ENCODE measurements at places on chromosomes 16 and 17.

GRCh38 chr16:86604436-86605193 is 26.3 kb downstream of the FOXL1 start:
- no peak overlapping the region for H3K4me3 ChIP-seq
- no peak overlapping the region for H3K27ac ChIP-seq
- H3K4me1 ChIP-seq = no peaks in the 10 kb centered on the region
- H3K27me3 ChIP-seq = no peaks in the 10 kb centered on the region
- DNase-seq = no peak

DNA sequence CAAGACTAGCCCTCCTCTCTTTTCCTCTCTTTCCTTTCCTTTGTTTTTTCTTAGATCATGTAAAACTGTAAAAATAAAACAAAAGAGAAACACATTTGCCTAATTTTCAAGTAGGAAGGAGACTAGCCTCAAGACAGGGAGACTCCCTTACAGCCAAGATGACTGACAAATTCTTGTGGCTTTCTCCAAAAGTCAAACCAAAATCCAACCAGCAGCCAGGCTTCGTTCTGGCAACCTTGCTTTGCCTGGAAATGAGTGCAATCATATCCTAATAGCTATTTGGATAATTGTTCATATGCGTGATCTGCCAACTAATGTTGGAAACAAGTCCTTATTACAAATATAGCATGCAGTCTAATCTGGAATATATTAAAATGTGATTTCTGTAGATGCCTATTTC is 868.9 kb upstream of the SOX9 start:
- H3K4me1 ChIP-seq = no peaks in the 10 kb centered on the region
- no peak overlapping the region for H3K4me3 ChIP-seq
- H3K27ac ChIP-seq = no peak overlapping the region

- peaks cover 8% of the 10 kb centered on the region for H3K4me1 ChIP-seq
- DNase-seq = peak; percentile 85
- H3K4me3 ChIP-seq = peak overlapping the region; percentile 66
Observed at GRCh38 chr16:728131-728889, 1.4 kb downstream of the HAGHL start.

DNA sequence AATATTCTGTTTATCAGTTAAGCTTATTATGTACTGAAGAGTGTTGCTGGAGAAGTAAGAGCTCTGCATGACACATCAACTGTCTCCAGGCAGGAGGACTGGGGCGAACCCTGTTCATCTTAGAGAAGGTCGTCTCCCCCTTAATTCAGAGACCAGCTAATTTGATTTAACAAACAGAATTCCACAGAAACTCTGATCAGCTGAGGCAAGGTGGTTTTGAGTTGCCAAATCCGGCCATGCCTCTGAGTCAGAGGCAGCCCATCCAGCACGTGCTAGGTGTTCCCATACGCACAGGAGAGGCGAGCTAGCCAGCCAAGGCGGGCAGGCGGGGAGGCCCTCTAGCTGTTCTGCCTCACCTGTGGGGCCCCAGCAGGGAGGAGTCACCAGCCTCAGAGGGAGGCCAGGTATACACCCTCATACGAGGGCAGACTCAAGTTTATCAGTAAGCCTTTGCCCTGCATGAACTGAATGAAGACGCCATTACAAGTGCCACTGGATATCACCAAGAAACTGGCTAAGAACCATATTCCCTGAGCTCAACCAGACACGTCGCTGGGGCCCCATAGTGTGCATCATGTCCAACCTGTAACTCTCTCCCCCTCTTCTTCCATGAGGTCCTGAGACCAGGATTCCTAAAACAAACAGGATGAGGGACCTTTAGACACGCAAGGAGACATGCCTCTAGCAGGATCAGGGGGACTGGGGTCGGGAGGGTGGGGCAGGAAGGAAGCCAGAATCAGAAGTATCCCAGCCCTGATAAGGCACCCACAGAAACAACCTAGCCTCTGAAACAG is 25.7 kb downstream of the STAT5A start:
- no peak for DNase-seq
- H3K4me1 ChIP-seq = no peaks in the 10 kb centered on the region
- no peak overlapping the region for H3K27ac ChIP-seq
- no peaks in the 10 kb centered on the region for H3K36me3 ChIP-seq
- no peak overlapping the region for H3K4me3 ChIP-seq
